ENCODE measurements at places on chromosomes 5 and 9.

- DNase-seq: no peak
Measured at GRCh38 chr5:103821361-103821760, 258.8 kb upstream of the NUDT12 start.

DNA sequence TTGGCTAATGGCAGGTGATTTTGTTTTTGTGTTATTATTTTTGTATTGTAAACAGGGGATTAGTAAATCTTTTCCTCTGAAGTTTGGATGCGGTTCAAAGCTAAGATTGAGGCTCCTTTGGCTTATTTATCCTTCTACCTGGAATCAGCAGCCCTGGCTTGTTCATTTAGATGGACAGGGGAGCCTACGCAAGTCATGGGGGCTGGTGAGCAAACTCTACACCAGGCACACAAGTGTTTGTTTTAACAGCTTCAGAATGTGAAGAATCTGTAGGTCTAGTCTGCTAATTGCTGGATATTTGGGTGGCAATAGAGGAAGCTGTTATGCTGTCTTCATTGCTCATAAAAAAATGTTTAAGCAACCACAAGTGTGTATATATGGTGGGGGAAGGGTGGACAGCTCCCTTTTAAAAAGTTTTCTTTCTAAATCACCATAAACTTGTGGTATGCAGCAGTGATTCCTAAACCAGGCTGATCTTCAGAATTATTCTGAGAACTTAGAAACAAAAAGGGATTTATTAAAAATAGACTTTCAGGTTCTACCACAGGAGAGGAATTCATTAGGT lies 20.7 kb downstream of the ZNF462 start:
- no peak for DNase-seq

- no peak for DNase-seq
Measured at GRCh38 chr9:37784291-37784615, 611 bp downstream of the EXOSC3 start.

DNA sequence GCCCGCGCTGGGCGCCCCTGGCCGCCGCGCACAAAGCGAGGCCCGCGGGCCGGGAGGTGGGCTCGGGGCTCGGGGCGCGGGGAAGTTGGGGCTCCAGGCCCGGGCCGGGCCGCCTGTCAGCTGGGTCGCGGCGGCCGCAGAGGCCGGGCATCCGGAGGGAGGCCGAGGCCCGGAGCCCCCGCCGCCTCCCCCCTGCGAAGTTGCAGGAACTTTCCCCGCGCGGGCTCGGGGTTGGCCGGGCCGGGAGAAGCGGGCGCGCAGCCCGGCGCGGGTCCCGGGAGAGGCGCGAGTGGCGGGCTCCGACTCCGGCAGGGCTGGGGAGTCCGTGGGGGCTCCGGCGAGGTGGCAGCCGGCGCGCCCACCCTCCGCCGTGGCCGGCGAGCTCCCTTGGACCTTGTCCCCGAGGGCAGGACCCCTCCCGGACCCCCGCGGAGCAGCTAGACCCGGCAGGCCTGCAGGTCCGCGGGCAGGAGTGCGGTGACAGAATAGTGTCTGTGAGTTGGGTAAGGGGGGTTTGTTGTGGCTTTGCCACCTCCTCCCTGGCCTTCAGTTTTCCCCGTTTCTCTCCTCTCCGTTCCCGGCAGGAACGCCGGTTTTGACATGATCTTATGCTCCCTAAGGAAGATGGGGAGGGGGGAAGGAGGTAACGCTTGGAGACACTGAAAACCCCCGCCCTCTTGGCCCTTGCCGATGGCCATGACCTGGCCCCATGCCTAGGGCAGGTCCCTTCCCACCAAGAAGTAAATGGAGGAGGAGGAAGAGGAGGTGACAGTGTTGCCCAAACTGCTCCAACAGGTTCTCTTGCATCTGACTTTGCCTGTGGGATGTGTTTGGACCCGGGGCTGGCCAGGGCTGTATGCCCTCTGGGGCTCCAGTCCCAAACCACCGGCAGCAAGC lies 942 bp downstream of the PHF2 start:
- no peak for DNase-seq

- DNase-seq: no peak
Measured at GRCh38 chr5:126947146-126948010, 83.0 kb downstream of the MARCHF3 start.

GRCh38 chr9:15401266-15401665 lies 21.4 kb upstream of the SNAPC3 start:
- DNase-seq: no peak

GRCh38 chr9:121885345-121885901 lies 207.7 kb downstream of the TTLL11 start:
- DNase-seq: no peak

GRCh38 chr5:151638619-151639018 lies 47.5 kb upstream of the FAT2 start:
- DNase-seq: no peak

- DNase-seq: no peak
Measured at GRCh38 chr9:19946441-19947109, 157.7 kb upstream of the SLC24A2 start.

GRCh38 chr5:39665328-39665727 lies 240.5 kb upstream of the DAB2 start:
- no peak for DNase-seq

DNA sequence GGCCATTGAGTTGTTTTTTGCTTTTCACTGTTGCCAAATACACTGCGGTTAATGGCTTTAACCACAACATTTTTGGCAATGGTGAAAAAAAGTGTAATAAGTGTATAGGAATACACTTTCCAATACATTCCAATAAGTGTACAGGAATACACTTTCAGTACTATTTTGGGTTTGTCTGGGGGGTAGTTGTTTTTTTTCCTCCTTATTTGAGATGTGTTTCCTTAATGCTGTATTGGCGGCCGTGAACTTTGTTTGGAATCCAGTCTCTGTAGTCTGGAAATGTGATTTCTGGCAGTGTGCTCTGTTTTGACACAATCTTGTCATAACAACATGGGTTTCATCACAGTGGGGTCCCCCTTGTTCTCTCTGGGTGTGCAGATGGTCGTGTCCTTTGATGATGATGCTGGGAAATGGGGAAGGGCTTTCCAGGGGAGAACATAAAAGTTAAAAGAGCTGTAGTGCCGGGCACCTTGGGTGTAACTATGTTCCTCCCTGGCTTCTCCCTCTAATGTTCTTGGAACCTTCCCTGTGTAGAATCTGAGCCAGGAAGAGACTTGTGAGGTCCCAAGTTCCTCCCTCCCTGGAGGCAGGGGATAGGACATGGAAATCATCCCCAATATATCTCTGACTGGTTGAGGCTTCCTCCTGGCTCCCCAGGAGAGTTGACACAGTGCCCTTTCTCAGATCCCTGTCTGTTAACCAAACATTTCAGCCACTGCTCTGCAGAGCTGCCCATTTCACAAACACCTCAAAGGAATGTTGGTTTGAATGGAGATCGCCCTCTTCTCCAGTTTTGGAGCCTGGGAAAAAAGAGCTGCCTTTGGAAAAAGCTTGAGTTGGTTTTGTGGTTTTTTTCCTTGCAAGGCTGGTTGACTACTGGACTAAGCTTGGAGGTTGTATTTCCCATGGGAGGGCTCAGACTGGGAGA lies 44.8 kb downstream of the RCL1 start:
- DNase-seq: no peak

DNA sequence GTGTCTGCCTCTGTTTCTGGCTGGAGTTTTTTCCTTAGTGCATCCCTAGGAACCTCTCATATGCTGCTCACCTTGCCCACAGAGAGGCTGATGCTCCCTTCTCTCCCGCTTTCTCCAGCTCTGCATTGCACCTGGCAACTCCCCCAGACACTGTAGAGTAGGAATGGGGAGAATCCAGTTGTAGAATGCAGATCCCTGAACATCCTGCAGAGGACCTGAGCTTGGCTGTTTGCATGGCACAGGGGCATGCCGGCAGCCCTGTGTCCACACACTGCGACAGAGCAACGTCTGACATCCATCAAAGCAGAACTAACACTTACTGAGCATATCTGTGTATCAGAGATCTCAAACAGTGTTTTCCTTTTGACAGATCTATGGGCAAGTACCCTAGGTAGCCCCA lies 19.9 kb downstream of the IDNK start:
- no peak for DNase-seq

- DNase-seq: no peak
Measured at GRCh38 chr9:105447386-105447813, 434 bp upstream of the FSD1L start.

DNA sequence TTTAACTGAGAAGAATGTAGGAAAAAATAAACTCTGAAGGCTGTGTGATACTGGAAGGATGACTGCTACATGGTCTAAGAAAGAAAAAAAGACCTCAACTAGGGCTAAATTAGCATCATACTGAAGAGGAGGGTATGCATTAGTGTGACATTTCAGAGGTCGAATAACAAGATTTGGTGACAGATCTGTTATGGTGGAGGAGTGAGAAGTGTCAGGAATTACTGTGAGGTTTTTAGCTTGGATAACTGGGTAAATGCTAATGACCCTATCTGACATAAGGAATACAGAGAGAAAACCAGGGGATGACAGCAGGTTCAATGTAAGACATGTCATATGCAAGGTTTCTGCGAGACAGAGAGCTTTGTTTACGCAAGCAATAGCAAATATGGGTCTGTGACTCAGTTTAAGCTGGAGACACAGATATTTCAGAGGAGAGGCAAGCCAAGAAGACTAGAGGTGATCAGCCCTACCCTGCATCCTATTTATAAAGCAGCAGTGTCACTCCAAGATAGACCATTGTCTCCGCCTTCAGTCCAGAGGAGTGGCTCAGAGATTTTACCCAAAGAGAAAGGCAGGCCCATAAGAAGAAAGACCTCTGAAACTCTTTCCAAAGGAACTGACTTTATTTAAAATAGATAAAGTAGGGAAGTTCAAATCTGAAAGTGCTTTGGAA lies 44.3 kb downstream of the FBN2 start:
- DNase-seq: no peak

DNA sequence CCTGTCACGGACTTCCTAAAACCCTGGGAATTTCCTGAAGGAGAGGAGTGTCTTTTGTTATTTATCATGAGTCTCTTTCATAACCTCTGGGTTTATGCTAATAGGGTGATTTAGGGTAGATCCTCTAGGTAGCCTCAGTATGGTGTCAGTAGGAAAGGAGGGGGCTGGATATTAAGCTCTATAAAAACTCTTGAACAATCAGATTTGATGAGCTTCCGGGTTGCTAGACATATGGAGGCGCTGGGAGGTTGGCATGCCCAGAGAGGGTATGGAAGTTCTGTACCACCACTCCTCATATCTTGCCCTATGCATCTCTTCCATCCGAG lies 15.6 kb upstream of the PTBP3 start:
- DNase-seq: no peak

DNA sequence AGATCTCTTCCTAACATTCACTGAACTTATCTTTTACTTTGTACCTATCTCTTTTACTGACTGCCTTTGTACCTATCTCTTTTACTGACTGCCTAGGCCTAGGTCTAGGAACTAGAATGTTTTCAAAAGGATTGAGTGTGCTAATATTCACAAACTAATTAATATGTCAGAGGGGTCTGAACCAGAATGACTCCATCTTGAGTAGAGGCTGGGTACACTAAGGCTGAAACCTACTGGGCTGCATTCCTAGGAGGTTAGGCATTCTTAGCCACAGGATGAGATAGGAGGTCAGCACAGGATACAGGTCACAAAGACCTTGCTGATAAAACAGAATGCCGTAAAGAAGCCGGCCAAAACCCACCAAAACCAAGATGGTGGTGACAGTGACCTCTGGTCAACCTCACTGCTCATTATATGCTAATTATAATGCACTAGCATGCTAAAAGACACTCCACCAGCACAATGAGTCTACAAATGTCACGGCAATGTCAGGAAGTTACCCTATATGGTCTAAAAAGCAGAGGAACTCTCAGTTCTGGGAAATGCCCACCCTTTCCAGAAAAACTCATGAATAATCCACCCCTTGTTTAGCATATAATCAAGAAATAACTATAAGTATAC lies 2.5 kb upstream of the RHOBTB3 start:
- DNase-seq: no peak

DNA sequence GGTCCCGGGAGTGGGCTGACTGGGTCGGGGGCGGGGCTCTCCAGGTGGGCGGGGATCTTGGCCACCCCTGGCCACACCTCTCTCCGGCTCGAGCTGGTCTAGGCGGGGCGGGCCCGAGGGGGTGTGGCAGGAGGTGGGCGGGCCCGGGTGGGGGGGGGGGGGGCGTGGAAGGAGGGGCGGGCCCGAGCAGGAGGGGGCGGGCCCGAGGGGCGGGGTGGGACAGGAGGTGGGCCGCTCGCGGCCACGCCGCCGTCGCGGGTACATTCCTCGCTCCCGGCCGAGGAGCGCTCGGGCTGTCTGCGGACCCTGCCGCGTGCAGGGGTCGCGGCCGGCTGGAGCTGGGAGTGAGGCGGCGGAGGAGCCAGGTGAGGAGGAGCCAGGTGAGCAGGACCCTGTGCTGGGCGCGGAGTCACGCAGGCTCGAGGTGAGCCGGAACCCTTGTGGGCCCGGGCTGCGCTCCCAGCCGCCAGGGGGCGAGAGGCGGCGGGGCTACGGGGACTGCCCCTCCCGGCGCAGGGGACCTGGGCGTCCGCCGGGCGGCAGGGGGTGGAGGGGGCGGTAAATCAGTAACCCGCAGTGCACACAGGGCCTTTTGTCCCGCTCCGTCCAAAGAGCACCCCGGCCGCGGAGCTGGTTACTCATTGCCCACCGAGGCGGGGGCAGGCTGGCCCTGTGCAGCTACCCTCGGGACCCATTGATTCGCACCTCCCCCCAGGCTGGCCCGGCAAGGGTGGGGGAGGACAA lies at the start of gene FGFR4:
FGFR4 (plus strand) TSS at position 262 of the 744 bp plus-strand sequence. CDS start 2,688 bp downstream, outside the sequence.
- peak; percentile 36 for DNase-seq

DNA sequence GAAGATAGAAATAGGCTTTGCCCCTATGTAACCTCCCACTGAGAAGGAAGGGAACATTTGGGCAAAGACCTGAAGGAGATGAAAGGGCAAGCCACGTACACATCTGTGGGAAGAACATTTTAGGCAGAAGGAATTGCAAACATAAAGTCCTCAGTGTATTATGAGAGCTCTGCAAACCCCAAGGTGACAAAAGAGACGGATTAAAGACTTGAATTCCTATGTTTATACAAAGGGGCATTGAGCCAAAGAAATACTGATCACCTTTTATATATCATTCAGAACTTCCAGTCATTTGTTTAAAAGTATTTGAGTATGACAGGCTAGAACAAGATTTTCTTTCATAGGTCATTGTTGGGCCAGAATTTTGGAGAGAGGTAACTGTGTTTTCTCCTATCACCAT lies 90.2 kb upstream of the ATG10 start:
- no peak for DNase-seq

- DNase-seq: no peak
Measured at GRCh38 chr5:3995954-3996619, 400.5 kb downstream of the IRX1 start.

GRCh38 chr9:127506117-127506813 lies 55.0 kb downstream of the LRSAM1 start:
- DNase-seq: no peak

DNA sequence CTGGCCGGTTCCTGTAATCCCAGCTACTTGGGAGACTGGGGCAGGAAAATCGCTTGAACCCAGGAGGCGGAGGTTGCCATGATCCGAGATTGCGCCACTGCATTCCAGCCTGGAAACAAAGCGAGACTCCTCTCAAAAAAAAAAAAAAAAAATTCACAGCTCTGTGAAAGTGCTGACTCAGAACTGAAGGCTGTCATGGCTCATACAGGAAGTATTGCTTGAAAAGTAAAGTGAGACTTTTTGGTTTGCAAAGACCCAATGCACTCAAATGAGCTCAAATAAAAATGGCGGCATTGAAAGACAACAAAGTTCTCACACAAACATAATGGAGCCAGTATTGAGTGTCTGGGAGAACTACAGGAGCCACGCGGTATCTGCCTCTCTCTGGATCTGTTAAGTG lies 202.1 kb downstream of the FBXL7 start:
- DNase-seq: no peak

All from stimulated activated CD4-positive, alpha-beta T cell treated with anti-CD3 and anti-CD28 coated beads, TNF-alpha, amount 100 ng/mL, for 1 hour (primary cell).